T follicular helper cell (primary cell): ENCODE measurements at places on chromosomes 13 and 19.

DNA sequence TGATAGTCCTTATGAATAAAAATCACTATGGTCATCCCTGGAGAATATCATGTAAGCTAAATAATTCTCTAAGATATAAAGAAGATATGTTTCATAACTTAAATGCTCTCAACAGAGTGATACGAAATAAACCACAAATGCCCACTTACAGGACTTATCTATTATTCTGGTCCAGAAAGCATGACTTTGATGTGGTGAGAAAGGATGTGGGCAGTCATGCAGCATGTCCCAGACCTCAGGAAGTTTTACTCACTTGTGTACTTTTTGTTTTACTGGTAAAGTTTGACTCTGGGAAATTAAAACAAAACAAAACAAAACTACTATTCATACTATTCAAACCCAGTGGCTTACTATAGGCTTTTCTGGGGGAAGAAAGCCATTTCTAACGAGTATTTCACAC, 483.2 kb upstream of the SLITRK6 start:
- DNase-seq = no peak

GRCh38 chr13:59673286-59673685, 490.4 kb downstream of the DIAPH3 start:
- no peak for DNase-seq

GRCh38 chr13:73198991-73199411, 140.2 kb downstream of the KLF5 start:
- DNase-seq = no peak

- no peak for DNase-seq
Measured at GRCh38 chr13:112510987-112511685, 76.8 kb downstream of the TUBGCP3 start.

- DNase-seq = no peak
Measured at GRCh38 chr13:39379118-39379517, 223.9 kb downstream of the LHFPL6 start.

GRCh38 chr19:5238700-5239099, 101.9 kb downstream of the PTPRS start:
- DNase-seq = no peak

- no peak for DNase-seq
Measured at GRCh38 chr19:33734913-33735312, 61.8 kb upstream of the KCTD15 start.

DNA sequence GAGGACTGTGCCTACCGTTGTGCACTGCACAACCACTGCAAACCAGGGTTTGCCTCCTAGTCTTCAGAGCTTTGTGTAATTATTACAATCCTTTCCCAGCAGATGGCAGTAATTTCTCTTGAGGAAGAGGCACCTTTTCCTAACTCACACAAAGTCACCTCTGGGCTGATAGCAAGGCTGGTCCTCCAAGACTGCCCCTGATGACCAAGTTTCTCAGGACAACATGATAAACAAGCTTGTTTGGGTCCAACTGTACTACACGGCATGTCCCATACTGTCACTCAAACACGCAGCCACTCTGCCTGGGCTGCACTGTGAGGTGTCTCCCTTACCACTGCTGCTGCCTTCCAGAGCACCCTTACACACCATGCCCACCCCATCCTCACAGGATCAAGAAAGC, 39.3 kb downstream of the RFXAP start:
- DNase-seq = no peak

- no peak for DNase-seq
Measured at GRCh38 chr13:106178816-106179215, 356.6 kb downstream of the EFNB2 start.

GRCh38 chr19:29106346-29106885, 106.5 kb downstream of the UQCRFS1 start:
- DNase-seq = no peak

GRCh38 chr13:50685491-50685890, 158.0 kb downstream of the DLEU7 start:
- no peak for DNase-seq

DNA sequence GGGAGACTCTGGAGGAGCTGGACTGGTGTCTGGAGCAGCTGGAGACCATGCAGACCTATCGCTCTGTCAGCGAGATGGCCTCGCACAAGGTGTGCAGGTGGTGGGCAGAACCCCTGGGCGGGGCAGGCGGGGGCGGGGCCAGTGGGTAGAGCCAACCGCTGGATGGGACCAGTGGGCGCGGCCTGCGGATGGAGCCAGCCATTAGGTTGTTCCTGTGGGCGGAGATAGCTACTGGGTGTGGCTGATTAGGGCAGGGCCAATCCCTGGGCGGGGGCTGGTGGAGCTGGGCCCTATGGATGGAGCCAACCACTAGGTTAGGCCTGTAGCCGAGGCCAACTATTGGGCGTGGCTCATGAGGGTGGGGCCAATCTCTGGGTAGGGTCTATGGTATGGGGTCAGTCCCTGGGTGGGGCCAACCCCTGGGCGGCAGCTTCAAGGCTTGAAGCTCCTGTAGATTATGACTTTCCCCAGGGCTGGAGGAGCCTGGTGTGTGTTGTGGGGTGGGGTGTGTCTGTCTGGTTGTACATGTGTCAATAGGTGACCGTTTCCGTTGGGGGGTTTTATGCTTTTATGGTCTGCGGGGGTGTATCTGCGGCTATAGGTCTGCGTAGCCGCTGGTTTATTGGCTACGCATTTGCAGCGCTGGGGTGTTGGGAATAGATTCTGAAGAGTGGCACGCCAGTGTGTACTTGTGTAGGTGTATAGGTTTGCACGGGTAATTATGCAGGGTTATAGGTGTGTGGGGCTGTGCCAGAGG, 30.7 kb downstream of the PDE4A start:
- no peak for DNase-seq

- DNase-seq = no peak
Measured at GRCh38 chr13:98889419-98890085, 88.3 kb downstream of the DOCK9 start.

DNA sequence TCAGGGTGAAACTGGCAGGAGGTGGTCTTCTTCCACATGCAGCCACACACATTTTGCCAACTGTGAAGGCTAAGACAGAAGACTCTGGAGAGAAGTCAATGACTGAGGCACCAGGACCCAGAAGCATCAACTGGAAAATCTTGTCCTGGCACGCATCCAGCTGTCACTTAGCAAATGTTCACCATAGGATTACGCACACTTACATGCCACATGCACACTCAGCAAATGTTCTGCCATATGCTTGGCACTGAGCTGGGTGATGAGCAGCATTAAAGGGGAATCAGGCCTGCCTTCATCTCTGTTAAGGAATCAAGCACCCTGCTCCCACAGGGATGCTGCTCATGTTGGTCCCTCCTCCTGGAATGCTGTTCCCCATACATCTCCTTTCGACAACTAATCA, 5.1 kb downstream of the ZNF599 start:
- no peak for DNase-seq

DNA sequence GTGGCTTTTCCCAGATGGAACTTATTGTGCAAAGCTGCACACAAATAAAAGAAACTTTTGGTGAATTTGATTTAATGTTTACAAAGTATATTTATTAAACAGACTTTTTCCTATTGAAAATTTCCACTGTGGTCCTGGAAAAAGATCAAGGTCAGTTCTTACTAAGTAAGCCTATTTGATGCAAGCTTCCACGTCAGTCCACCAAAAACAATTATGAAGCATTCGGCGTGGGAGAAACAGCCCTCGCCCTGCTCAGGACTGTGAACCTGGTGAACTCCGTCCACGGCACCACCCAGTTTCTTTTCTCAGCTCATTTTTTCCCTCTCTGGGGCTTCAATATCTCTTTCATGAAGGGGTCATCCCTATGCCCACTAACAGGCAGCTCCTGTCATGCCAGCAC, 149.8 kb downstream of the EFNB2 start:
- no peak for DNase-seq

DNA sequence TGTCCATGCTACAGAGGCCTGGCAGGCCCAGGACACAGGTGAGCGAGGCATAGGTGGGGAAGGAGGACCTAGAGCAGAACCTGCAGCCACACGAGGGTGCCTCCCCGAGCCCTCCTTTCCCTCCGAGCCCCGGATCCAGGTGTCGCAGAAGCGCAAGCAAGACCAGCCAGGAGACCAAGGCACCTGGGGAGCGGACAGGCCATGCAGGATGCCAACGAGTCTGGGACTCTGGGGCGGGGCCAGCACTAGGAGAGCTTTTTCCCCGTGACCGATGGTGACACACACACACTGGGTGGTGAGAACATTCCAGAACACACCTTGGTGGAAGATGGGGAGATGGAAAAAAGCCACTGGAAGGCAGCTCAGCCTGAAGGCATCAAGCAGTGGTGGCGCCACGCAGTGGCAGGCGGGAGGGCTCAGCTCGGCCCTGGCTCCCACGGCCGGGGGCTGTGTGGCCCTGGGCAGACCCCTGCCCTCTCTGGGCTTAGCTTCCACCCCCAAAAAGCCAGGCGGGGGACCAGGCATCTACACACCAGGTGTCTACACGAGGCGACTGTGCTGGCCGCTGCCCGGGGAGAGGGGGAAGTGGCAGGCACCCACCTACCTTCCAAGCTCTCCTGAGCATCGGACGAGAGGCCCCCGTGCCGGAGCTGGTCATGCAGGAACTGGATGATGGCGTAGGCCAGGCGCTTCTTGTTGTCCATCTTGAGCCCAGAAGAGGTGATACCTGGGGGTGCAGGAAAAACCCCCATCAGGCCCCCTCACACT, 14.5 kb downstream of the SGTA start:
- DNase-seq = no peak

DNA sequence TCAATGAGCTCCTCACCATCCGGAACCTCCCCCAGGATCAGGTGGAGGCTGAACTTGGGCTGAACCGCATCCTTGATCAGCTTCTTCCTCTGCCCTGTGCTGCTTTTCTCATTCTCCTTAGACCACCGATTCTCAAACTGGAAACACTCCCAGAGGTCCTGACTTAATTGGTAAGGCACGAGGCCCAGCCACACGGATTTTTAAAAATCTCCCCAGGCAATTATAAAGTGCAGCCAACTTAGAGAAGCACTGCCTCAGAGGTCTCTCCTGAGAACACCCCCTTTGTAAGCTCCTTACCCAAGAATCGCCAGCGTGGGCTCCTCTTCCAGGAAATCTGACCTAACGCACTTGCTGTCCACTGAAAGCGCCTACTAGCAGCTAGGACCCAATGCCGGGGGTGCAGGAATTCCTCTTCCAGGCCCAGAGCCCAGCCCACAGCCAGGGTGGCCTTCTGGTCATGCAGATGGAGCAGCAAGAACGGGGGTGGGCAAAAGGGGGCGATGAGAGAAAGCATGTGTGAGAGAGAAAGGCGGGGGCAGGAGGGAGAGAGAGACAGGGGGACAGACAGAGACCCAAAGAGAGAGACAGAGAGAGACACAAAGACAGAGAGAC, 66.9 kb upstream of the CACNA1A start:
- no peak for DNase-seq

GRCh38 chr19:11905928-11906327, 18.3 kb downstream of the ZNF69 start:
- no peak for DNase-seq

DNA sequence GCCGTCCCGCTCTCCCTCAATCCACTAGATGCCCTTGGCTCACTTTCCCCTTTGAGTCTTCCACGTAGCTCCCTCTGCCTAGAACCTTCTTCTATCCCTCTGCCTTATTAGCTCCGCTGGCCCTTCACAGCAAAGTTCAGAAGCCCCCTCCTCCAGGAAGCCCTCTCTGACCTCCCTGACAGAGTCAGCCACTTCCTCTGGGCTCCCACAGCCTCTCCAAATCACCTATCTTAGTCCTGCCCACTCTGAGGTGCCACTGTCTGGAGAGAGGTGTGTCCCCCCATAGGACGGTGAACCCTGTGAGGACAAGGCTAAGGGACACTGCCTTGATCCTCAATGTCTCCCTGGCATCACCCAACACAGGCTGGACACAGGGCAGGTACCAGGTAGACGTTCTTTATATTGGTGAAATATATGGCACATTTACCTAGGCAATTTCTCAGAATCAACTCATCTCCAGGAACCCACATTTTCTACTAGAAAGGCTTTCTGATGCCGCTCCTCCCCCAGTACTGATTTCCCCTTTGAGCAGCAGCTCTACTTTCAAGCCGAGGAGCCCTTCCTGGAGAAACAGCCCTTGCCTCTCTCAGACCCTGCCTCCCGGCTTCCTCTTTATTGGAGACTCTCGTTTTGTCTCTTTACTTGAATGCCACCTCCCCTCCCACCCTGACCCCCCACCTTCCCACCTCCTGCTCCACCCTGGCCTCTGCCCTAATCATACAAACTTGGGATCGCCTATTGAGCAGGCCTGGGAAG, 3.4 kb upstream of the TGFB1 start:
- DNase-seq = no peak

DNA sequence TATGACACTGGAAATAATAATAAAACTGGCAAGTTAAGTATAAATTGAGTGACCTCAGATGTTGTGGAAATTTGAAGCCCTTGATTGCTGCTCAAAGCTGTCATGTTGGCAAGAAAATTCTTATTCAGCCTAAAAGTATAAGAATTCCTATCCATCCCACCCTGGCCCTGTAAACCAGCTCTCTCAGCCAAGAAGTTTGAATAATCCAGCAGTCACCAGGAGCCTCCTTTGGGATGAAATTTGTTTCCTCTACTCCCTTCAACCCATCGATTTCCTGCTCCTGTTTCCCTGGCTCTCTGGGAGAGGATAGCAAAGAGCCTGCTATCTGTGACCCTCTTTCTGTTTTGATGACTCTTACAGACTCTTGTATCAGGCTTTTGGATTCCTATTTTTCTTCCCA, 169.3 kb downstream of the LHFPL6 start:
- no peak for DNase-seq

GRCh38 chr13:50353651-50354415, 338.6 kb downstream of the KCNRG start:
- no peak for DNase-seq

DNA sequence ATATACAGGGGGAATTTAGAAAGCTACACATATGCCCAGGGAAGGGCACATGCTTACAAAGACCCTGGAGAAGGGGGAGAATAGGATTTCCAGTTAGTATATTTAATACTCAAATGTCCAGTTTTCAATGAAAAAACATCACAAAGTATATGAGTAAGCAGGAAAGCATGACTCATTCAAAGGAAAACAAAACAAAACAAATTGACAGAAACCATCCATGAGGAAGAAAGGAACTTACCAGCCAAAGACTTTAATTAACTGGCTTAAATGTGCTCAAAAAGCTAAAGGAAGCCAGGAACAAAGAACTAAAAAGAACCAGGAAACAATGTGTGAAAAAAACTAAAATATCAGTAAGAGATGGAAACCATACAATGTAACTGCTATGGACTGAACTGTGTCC, 716.2 kb upstream of the ARGLU1 start:
- DNase-seq = no peak

DNA sequence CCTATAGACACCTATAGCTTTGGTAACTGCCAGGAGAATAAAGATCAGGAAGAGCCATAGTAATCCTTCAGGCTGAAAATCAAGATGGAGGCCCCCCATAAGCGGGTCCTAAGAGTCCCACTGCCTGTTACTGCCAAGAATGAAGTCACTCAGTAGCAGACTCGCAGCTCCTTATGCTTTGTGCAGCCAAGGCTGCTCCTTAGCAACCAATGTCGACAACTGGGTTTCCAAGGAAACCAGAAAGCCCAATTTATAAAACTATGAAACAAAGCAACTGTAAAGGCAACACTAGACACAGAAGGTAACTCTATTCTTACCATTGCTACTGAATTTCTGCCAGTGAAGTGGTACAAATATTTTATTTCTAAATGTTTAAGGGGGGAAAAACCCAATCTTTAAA, 56.5 kb downstream of the DCLK1 start:
- no peak for DNase-seq
